ENCODE measurements at places on chromosomes 13 and 19. TPM values are rescaled to one million over a fixed set of nuclear protein-coding genes. Genes with fewer than 3 reads are reported as not detected.

Gene PALM3
- total RNA-seq = not detected

Gene TRIM28
- 601 TPM for total RNA-seq

Gene FFAR2
- not detected for total RNA-seq

Gene FGF9
- total RNA-seq = 14.4 TPM

Gene IZUMO4
- total RNA-seq = 6.1 TPM
